ENCODE measurements at places on chromosomes 12 and 14.

- no peak for DNase-seq
Observed at GRCh38 chr12:123942238-123942653, 30.4 kb downstream of the CCDC92 start.

DNA sequence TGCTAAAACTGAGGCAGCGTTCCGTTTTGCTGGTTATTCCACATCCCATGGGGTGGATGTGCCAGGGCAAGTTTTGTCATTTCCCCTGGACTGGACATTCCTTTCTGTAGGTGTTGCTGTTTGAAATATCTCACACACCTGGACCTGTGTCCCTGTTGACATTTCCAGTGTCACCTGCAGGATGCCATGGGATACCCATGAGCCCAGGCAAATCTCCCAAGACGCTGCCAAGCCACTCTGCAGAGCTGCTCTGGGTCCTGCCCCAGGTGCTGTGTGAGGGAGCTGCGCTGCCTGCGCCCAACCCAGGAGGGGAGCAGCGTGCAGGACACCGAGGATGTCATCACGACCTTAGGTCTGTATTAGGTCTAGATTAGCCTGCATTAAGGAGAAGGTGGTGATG, 5.2 kb upstream of the PACS2 start:
- DNase-seq = no peak

DNA sequence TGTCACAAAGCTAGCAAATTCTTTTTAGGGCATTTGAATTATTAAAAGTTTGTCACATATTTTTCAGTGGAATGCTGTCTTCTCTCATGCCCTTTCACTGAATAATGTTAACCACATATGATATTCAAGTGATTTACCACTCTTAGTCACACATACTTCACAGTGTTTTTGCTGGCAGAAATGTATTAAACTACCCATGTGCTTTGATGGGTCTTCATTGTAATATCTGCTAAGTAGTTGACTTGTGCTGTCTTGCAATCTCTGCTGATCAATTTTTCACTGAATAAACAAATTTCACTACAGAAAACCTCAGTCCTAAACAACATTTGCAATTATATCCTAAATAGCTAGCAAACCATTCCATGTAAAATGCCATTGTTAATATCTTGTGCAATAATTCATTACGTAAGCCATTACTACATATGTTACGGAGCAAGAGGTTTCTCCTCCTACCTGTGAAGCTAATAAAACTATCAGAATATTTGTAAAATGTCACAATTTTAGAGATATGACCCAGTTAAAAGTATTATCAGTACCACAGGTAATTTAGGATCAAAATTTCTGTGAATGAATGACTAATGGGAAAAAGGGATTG, 64.6 kb upstream of the LMO3 start:
- no peak for DNase-seq

- no peak for DNase-seq
Observed at GRCh38 chr12:119149270-119149669, 29.5 kb upstream of the HSPB8 start.

DNA sequence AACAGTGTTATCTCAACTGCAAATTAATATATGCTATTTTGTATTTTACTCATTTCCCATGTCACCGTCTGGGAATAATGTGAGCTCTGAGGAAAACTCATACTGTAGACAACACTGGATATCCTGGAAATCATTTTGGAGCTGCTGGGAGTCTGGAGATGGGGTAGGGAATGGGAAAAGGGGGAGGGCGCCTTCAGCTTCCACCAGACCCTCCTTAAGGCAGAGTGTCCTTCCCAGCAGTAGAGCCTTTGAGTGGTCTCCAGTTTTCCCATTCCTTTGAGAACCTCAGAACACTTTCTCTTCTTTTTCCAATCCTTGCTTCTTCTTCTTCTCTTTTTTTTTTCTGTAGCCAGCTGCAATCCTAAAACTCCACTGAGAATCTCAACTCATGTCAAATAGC, 5.4 kb upstream of the LRIG3 start:
- no peak for DNase-seq

DNA sequence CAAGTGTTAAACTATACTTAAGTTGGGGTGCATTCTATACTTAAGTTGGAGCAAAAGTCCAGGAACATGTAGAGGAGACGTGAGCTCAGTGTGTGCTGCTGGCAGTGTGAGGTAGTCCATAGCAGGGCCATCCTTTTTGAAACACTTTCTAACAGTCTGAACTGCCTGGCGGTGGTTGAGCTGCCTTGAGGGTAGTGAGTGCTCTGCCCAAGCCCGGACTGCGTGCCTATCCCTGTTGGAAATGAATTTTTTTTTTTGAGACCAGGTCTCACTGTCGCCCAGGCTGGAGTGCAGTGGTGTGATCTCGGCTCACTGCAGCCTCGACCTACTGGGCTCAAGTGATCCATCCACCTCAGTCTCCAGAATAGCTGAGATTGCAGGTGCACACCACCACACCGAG, 14.1 kb downstream of the KCNH3 start:
- DNase-seq = no peak

GRCh38 chr12:60123557-60123956, 527.7 kb downstream of the SLC16A7 start:
- DNase-seq = no peak

GRCh38 chr12:94046626-94047410, 101.6 kb upstream of the PLXNC1 start:
- no peak for DNase-seq

GRCh38 chr14:105401699-105402098, 3.4 kb downstream of the TEX22 start:
- DNase-seq = no peak

GRCh38 chr12:116160231-116160630, 117.3 kb downstream of the MED13L start:
- no peak for DNase-seq

- DNase-seq = no peak
Observed at GRCh38 chr14:94689985-94690400, 77.8 kb downstream of the SERPINA3 start.

DNA sequence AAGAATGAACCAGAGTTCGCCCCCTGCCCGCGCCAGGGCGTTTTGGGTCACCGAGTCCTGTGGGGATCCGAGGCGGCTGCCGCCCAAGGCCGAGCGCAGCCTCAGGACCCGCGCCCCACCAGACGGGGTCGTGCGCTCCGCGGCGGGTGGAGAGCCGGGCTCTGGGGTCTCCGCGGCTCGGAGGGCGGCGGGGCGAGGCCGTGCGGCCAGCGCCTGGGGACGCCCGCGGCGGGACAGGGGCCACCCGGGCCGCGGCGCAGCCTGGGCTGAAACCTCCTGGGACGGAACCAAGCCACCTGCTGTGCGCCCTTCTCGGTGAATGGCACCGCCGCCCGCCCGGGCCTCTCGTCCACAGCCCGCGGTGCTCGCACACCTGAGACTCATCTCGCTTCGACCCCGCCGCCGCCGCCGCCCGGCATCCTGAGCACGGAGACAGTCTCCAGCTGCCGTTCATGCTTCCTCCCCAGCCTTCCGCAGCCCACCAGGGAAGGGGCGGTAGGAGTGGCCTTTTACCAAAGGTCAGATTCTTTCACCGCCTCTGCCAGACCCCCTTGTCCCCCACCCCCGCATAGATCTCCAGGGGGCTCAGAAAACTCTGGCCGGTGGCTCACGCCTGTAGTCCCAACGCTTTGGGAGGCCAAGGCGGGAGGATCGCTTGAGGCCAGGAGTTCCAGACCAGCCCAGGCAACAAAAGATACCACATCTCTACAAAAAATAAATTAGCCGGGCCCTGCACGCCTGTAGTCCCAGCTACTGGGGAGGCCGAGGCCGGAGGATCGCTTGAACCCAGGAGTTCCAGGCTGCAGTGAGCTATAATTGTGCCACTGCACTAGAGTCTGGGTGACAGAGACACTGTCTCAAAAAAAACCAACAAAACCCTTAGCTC, 901 bp downstream of the B3GNT4 start:
- no peak for DNase-seq

- DNase-seq = no peak
Observed at GRCh38 chr14:37083599-37083998, 88.8 kb downstream of the SLC25A21 start.

DNA sequence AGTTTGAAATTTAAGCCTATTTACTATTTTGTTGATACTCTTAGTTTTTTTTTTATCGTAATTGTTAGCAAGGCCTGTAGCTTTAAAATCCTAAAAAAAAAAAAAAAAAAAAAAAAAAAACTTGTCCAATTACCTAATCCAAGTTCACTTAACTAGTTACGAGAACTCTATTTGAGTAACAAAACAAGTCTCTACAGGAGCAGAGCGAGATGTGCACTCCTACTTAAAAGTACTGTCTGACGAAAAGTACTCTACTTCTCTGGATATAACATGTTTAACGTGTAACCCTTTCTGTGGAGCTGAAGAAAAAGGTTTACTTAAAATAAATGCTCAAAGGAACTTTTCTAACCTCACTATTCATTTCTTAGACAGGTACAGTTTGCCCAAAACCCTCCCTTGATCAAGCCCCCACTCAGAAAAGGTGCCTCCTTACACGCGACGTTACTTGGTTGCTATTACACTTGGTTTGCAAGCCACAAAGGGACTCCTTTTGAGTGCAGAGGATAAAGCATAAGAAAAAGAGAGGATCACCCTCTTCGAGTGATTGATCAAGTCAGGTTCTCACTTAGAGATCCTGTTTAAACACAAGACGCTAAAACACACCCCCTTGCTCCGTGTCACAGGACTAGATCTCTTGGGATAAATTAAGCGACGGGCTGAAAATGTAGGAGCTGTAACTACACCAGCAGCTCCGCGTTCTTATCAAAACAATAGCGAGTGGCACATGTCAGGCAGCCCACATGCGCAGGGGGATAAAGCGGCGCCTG, 2.2 kb downstream of the BAZ1A start:
- DNase-seq = no peak

GRCh38 chr14:62453226-62453625, 592.0 kb downstream of the KCNH5 start:
- no peak for DNase-seq

DNA sequence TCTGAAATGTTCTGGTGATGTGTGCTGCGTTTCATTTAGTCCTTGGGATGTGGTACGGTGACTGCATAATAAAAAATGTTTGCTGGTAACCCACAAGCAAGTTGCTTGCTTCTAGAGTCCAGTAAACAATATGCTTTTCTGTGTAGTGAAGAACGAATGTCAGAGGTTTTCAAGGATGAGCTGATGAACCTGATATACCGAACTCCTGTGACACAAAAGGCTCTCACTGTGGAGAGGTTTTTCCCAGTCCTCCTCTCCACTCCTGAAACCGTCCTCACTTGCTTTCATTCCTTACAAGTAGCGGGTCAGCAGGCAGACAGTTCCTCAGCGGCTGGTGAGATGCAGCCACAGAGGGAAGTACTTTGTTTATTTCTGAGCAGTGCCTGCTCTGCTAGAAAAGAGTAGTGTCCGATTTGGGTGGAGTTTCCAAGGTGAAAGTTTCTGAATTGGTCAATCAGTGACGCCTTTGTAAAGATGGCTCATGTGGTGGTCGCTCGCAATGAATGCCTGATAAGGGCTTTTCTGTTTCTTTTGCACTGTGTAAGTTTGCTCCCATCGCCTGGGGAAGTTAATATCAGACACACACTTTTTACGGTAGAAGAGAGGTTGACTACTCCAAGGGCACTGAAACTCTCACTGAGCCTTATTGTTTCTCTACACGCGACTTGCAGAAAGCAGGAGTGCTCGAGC, 3.0 kb downstream of the ETV6 start:
- no peak for DNase-seq

DNA sequence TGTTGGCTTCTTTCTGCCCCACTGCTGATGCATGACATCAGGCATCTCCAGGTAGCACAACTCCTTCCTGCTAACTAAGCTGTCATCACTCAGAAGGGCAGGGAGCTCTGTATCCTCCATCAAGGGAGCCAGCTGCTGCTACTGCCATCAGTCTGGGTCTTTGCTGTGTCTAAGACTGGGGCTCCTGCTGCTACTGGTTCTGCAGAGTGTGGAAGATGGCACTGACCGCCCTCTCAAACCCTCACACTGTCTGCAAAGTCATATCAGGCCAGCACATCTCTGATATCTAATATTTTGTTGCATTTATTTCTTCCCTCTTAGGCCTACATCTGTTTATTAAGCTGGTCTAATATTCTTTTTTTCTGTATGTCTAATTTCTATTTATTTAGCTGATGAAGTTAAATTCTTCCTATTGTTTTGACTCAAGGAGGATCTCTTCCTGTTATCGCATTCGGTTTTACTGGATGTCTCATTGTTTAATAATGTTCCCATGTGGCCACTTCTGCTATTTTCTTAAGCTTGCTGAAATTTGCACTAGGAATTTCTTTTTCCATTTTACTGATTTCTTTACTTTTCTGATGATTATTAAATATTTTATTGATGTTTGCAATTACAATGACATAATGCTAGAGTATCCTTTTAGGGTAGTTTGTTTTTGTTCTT, 7.6 kb upstream of the E2F7 start:
- DNase-seq = no peak

DNA sequence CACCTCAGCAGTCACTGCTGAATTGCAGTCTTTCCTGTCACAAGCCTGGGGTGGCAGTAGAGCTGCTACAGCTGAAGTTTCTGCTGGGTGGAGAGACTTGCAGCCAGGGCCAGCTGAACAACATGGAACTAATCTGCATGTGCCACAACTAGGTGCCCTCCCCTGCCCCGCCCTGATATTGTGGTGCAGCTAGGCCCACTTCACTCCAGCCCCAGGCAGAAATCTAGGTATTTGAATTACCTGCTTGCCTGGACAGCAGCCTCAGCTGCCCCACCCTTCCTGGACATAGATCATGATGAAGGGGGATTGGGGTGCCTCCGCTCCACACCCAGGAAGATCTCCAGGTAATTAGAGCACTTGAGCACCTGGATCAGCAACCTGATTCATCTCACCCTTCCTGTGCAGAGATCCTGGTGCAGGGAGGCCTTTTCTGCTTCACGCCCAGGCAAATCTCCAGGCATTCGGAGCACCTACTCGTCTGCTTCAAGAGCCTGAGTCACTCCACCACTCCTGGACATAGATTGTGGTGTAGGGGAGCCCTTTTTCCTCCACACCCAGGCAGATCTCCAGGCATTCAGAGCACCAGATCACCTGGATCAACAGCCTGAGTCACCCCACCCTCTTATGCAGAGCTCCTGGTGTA, 477.0 kb downstream of the SOX5 start:
- no peak for DNase-seq

DNA sequence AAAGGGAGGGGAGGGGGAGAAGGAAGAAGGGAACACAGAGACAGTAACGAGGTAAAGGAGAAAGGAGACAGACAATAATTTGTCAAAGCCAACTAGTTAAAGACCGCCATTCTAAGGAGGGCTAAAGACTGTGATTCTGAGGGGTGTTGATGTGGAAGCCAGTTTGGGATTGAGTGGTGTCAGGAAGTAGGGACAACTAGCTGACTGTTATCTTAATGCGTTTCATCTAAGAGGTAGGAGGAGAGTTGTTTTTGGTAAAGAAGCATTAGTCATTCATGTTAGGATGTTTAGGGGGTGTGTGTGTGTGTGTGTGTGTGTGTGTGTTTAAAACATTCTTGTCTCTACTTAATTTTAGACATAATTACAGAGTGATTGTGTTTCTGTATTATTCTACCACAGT, 95.0 kb downstream of the INSM2 start:
- DNase-seq = no peak
